ENCODE measurements at places on chromosomes 5 and 9.
A peak's percentile ranks its signal among the peaks of the same experiment; 100 is the strongest.

GRCh38 chr5:76990899-76991459, 38.1 kb downstream of the CRHBP start:
- no peak for DNase-seq

DNA sequence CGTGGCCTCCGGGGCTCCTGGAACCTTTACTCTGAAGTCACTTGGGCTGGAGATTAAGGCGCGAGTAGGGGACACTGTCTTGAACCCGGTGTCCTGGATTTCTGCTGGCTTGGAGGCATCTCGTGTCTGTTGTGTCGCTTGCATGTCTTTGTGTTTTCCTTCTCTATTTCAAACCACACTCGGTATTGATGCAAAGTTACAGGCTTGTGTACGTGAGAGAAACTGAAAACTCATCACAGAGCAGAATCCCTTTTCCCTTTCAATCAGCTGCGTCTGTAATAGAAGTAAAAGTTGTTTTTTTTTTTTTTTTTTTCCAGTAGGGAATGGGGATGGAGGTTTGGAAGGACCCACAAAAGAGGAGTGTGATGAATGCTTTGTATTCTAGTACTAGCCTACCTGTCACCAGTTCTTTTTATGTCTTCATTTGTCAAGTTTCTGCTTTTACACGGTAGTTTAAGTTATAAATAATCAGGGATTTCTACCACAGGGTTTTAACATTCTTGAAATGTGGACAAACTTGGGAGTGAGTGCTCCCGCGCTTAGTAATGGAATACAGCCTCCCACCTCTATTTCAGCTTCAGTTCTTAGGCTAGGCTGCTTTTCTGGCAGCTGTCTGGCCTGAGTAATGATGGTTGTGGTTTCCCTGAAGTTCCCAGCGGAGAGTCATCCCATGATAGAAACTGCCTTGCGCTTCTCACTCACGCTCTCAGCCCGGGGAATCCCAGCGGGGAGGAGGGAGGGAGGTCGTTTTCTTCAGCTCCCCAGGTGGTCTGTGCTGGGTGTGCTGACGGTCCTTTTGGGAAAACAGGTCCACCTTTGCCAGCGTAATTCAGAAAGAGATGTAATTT, 763 bp downstream of the TJP2 start:
- DNase-seq: no peak

GRCh38 chr9:115333277-115334070, 215.5 kb upstream of the TNC start:
- DNase-seq: no peak

GRCh38 chr9:109934857-109935215, 154.8 kb downstream of the PALM2AKAP2 start:
- DNase-seq: no peak

GRCh38 chr5:73370095-73370494, 78.5 kb downstream of the FOXD1 start:
- DNase-seq: no peak

- DNase-seq: no peak
Measured at GRCh38 chr5:141883184-141883891, 5.1 kb upstream of the PCDH1 start.

- peak; percentile 39 for DNase-seq
Measured at GRCh38 chr5:151174612-151175101, 17.1 kb upstream of the ANXA6 start.

DNA sequence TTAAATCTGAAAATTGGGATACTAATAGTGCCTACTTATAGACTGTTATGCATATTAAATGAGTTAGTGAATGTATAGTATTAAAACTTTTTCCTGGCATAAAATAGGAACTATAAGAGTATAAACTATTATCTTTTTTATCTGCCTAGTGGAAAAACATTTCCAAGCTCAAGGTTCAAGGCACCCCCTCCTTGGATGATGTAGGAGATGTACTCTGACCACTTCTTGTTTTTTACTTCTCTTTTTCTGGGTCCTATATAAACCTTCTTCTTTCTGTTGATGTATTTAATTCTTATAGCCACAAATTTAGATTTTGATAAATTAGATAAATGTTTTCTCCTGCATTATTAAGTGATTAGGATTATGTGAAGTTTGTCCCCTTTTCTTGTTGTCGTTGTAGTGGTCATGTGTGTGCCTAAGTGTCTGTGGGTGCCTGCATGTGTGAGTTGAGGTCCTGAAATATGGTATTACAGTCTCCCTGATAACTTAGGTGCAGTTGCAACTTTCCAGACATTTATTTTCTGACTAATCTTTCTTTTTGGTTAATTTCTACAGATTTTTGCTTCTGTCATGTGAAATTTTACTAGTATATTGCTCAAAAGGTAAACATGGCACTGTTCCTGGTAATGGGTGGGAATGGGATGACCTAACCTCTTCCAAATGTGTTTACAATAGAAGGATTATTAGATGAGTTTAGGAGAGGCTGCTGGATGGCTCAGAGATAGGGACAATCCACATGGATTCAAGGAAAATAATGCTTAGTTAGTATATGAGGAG, 160.8 kb upstream of the CDKN2B start:
- DNase-seq: no peak

DNA sequence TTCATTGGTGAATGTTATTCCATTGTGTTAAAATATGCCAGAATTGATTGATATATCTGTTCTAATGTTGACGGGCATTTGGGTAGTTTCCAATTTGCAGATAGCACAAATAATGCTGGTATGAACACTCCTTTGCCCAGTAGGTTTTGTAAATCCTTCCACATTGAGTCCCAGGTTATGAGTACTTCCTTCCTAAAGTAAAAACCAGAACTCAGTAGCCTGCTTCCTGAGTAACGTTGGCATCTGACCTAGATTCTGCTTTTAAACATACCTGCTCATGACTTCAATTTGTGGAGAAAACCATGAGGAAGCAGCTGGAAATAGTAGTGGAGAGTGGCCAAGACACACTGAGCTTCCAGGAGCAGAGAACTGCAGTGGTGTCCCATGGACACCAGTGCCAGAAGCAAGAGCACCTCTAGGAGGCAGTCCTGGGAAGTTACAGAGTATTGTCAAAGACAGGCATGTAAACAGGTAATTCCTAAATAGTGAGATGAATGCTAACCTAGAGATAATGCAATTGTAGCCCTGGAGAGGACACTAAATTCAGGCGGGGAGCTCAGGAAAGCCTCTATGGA, 24.3 kb upstream of the RASGRF2 start:
- DNase-seq: no peak

DNA sequence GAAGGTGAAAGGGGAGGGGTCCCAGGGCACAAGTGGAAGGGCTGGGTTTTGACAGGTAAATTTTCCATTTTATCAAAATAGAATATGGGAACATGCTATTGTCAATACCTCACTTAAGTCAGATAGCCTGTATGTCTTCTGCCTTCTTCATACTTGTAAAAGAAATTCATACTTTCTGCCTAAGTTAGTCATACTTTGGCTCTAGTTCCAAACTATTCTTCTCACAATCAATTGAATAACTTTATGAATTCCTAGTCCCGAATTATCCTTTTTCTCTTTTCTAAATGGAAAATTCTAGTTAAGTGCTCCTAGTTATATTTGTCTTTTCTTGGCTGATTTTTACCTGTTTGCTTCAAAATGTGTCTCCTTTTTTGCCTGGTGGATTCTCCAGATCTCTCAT, 271.4 kb downstream of the CSNK1G3 start:
- no peak for DNase-seq

DNA sequence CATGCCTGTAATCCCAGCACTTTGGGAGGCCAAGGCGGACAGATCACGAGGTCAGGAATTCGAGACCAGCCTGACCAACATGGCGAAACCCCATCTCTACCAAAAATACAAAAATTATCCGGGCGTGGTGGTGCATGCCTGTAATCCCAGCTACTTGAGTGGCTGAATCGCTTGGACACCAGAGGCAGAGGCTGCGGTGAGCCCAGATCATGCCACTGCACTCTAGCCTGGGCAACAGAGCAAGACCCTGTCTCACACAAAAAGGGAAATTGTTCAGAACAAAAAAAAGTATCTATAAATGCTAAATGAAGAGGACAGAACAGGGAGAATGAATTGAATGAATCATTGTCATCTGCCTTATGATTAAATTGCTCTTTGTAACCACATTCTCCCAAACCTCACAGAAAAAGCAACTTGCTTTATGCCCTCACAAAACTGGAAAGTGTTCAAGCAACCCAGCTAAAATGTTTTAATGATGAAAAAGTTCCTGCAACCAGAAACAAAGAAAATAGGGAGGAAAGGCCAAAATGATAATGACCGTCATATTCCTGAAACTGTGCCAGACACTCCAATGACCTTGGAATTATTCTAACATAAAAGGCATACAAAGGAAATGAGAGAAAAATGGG, 83.7 kb downstream of the SERINC5 start:
- no peak for DNase-seq
